Stimulated activated CD8-positive, alpha-beta memory T cell treated with anti-CD3 and anti-CD28 coated beads, Interleukin-7, amount 100 ng/mL, for 1 hour (primary cell): ENCODE measurements at places on chromosomes 1 and 21.

- DNase-seq, result no peak
These were observed 25.4 kb upstream of the WDR26 start for GRCh38 chr1:224459966-224460365.

GRCh38 chr1:89088572-89088971 is 23.6 kb upstream of the GBP1 start:
- DNase-seq, result no peak

DNA sequence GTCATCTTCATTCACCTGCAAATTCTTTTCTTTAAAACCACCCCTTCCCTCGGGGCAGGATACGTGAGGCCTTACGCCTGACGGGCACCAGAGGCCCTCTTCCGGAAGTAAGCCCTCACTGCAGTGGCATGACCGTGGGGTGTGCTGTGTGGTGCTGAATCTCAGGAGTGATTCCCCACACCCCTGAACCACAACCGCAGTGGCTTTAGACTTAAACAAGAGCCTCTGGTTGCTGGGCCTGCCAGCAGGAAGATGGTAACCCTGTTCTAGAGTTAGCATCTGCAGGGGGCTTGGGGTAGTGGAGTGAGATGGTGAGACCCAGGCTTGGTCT is 12.1 kb downstream of the BSND start:
- DNase-seq, result no peak

DNA sequence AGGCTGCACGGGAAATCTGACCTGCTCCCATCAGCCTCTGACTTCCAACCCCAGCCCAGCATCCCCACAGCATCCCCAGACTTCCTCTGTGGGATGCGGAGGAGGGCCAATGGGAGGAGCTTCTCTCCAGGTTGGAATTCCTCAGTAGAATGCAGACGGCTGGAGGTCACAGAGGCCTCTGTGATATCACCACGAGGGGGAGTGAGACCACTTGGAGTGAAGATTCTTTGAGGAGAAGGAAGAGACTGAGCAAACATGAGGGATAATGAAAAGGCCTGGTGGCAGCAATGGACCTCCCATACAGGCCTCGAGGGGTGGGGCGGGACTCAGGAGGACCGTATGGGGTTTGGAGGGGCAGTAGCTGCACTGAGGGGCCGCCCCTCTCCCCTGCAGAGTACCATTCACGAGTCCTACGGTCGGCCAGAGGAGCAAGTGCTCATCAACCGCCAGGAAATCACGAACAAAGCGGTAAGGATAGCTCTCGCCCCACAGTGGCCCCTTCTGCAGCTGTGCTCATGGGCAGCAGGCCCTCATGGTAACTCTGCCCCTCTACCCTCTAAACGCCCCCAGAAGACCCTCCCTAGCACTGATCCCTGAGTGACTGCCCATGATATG is at the start of gene CATSPER4:
Gene CATSPER4 (plus strand): TSS at position 230 of the 615 bp plus-strand sequence. CDS start 26 bp downstream, at position 256.
- DNase-seq, result no peak

GRCh38 chr1:248923352-248924338 is 17.6 kb downstream of the PGBD2 start:
- DNase-seq, result no peak
